ENCODE measurements at places on chromosomes 5 and 9.

DNA sequence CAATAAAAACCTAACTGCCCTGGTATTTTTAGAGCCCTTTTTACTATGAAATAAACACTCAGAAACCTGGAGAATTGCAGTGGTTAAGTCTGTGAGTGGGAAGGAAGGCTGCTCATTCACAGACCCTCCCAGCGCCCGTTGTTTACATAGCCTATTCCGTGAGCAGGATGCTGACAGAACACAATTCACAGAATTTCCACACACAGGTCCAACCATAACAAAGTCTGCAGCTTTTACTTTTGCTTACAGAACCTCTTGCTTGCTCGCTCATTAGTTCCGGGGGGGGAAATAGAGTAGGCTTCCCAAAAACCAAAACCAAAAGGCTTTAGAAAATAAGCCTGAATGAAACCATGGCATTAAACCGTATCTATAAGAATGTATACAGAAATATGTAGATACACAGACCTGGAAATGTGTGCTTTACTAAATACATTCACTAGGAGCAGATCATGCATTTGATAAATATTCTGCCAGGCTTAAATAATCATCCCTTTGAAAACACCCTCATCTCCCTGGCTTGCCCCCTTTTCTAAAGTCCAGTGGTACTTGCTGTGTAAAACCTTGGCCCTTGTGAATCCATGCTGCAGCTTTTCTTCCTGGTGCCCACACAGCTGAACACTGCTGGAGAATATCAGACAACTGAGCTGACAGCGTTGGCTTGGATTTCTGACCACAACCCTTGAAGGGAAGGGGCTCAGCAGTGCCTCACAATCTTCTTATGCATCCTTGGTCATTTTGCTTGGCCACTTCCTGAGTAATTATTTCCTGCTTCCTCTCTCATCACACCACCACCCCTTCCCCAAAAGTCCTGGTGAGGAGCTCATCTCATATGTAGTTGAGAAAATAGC, 128.0 kb downstream of the FANCC start:
- DNase-seq: no peak

DNA sequence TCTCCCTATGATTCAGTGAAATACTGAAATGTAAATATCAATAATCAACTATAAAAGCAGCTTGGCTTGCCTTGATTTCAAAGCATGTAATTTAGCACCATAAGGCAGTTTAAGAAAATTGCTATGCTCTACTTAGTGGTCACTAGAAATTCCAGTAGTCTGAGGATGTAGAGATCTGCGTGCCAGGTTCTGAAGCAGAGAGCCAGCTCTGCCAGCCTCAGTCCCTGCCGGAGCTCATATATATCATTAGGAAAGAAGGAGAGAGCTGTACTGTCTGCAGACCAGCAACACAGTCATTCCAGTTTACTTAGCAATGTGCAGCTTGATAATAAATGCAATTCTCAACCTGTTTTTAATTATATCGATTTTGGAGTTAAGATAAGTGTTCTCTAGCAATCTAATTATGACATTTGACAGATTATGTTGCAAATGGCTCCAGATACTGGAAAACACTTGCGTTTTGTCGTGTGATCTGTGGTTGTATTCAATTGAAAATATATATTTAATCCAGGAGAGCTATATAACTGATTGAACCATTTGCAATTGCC, 540.5 kb downstream of the CTNND2 start:
- DNase-seq: no peak

GRCh38 chr5:82728926-82729702, 348.1 kb downstream of the TMEM167A start:
- no peak for DNase-seq

DNA sequence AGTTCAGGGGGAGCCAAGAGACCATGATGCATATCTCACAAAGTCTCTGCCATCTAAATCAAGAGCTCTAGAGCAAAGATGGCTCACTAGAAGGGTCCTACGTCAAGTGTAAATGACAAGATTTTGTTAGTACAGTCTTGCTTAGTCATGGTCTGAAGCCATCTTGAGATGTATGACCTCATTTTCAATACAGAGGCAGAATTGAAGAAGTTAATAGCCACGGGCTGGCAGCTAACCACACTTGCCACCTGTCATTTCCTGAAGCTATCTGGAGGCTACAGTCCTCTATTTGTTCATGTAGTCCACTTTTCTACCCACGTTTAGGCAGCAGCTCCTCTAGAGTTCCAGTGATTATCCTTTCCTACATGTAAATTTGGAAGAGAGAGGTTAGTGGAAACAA, 231.7 kb upstream of the CDH12 start:
- DNase-seq: no peak

GRCh38 chr5:123708074-123708806, 196.3 kb downstream of the CSNK1G3 start:
- no peak for DNase-seq

GRCh38 chr9:127567035-127567729, 44.9 kb upstream of the STXBP1 start:
- no peak for DNase-seq

DNA sequence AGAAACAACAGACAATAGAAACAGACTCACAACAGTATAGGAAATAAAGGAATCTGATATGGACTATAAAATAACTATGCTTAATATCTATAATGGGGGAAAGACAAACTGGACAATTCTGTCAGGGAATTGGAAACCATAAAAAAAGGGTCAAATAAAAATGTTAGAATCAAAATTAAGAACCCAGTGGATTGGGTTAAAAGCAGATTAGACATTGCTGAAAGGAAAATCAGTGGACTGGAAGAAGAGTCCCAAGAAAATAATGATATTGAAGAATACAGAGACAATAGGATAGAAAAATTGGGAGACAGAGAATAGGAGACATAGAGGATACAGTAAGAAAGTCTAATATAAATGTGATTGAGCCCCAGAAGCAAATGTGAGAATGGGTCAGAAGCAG, 199.2 kb downstream of the PBX3 start:
- DNase-seq: no peak

DNA sequence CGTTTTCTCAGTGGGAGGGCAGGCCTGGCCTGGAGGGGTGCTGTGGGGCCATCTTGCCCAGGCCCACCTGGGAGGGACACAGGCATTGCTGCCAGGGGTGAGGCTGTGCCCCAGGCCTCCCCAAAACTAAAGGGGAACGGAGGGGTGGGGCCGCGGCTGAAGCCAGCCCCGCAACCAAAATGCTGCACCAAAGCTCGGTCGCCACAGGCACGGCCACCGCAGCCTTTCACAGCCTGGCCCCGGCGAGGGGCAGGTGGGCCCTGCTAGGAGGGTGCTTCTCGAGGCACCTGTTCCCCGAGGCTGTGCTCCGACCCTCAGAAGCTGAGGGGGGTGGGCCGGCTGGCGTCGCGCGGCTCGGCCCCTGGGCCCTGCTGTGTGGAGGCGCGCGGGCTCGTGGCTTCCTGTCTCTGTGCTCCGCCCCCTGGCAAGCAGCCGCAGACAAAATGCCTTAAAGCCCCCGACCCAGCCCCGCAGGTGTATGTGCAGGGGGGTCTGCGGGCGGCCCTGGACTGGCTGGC, 57.6 kb downstream of the JAK2 start:
- no peak for DNase-seq

- no peak for DNase-seq
Observed at GRCh38 chr5:173435447-173435846, 107.2 kb upstream of the STC2 start.

- no peak for DNase-seq
Observed at GRCh38 chr5:66741394-66741793, 145.2 kb downstream of the MAST4 start.

DNA sequence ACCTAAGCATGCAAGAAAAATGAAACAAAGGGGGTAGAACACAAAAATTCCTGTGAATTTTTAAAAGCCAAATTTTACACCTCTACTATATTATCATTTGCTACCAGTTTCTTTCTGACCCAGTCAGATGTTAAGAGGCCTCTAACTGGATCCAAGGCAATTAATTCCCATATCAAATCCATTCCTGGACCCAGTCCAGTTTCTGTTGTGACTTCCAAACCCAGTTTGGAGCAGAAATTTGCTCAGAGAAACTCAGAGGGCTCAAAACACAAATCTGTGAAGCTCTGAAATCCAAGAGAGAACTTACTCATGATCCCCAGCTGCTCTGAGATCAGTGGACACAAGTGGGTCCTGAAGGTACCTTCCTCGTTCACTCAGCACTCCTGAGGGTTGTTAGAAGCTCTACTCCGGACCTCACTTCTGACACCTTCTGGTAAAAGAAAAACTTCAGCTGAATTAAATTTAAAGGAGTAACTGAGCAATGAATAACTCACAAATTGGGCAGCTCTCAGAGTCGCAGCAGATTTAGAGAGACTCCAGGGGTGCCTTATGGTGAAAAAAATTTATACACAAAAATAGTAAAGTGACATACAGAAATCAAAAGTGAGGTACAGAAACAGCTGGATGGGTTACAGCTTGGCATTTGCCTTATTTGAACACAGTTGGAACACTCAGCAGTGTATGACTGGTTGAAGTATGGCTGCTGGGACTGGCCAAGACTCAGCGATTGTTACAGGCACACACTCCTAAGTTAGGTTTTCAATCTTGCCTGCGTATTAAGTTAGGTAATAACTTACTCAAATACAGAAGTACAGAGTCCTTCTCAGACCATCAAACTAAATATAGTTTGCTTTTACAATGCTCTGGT, 32.4 kb downstream of the INSL4 start:
- no peak for DNase-seq

DNA sequence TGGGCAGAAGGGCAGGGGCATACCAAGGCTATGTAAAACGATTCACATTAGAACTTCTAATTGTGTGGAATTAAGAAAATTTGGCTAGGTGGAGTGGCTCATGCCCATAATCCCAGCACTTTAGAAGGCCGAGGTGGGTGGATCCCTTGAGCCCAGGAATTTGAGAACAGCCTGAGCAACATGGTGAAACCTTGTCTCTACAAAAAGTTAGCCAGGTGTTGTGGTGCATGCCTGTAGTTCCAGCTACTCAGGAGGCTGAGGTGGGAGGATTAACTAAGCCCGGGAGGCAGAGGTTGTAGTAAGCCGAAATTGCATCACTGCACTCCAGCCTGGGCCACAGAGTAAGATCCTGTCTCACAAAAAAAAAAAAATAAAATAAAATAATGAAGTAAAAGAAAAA, 65.2 kb downstream of the LIX1 start:
- no peak for DNase-seq

GRCh38 chr9:18788256-18788655, 244.8 kb downstream of the SAXO1 start:
- DNase-seq: no peak

DNA sequence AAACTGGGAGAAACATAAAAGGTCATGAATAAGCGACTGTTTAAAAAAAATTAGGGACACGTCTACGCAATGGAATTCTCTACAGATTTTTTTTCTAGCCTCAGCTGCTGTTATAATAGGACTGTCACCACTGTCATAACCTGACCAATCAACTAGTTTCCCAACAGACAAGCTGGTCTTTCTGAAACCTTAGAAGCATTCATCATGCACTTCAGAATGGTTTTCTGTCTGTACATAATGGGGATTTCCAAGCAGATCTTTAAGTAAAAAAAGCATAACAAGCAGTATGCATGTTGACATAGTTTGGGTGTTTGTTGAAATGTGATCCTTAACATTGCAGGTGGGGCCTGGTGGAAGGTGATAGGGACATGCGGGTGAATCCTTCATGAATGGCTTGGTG, 58.3 kb upstream of the SEMA6A start:
- no peak for DNase-seq

- no peak for DNase-seq
Observed at GRCh38 chr9:83166372-83166771, 103.4 kb upstream of the RASEF start.
